ENCODE measurements at places on chromosomes 16 and 17. TPM values are rescaled to one million over a fixed set of nuclear protein-coding genes. Genes with fewer than 3 reads are reported as not detected.

Gene CCDC78
- 0.41 TPM for total RNA-seq

DNA sequence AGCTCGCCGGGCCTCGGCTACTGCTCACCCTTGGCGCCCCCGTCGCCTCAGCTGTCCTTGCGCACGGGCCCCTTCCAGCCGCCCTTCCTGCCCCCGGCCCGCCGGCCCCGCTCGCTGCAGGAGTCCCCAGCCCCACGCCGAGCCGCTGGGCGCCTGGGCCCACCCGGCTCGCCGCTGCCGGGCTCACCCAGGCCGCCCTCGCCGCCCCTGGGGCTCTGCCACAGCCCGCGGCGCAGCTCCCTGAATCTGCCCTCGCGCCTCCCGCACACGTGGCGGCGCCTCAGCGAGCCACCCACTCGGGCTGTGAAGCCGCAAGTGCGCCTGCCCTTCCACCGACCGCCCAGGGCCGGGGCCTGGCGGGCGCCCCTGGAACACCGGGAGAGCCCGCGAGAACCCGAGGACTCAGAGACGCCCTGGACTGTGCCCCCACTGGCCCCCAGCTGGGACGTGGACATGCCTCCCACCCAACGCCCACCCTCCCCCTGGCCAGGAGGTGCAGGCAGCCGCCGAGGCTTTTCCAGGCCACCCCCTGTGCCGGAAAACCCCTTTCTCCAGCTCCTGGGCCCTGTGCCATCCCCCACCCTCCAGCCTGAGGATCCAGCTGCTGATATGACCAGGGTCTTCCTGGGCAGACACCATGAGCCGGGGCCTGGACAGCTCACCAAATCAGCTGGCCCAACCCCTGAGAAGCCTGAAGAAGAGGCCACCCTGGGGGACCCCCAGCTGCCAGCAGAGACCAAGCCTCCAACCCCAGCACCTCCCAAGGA, 12.8 kb downstream of the MYO15A start:
- no peak for DNase-seq

Gene SYNGR3
- total RNA-seq: 5.6 TPM

GRCh38 chr16:4515611-4516233, 22.9 kb downstream of the CDIP1 start:
- no peak for DNase-seq

DNA sequence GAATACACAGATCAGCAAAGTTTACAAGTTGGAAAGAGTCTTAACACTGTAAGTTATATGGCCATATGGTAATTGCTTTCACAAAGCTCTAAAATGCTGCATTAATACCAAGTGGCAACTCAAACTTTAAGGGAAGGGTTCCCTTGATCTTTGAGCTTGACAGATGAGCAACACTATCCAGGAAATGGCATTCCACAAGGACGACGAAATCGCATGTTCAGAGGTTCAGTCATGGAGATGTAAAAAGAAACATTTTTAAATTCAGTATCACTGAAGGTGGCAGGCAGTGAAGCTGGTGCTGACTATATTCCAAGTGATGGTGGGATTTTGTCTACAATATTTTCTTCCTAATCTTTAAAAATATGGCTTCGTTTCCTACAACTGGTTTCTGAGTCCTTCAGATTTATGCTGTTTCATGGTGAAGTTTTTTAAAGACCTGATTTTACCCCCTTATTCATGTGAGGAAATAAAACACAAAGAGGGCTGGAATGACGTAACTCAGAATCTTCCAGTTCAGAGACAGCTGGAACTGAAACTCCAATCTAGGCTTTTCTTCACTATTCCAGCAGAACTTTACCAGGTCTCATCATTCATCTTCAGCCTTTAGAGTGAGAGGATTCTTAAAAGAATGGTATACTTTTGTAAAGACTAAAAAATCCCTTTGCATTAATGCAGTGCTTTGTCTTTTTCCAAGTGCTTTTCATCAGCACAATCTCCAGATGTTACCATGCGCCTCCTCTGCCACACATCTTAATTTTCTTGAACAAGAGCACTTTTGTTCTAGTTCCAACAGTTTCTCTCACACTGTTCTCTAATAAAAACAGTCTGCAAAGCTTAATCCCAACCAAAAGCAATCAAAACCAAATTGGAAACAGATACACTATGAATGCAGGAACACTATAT, 20.2 kb downstream of the CHCT1 start:
- no peak for DNase-seq

GRCh38 chr16:2883458-2883908, 468 bp downstream of the FLYWCH2 start:
- no peak for DNase-seq

Gene HEATR9
- not detected for total RNA-seq

Gene CCDC144A
- 1.5 TPM for total RNA-seq

DNA sequence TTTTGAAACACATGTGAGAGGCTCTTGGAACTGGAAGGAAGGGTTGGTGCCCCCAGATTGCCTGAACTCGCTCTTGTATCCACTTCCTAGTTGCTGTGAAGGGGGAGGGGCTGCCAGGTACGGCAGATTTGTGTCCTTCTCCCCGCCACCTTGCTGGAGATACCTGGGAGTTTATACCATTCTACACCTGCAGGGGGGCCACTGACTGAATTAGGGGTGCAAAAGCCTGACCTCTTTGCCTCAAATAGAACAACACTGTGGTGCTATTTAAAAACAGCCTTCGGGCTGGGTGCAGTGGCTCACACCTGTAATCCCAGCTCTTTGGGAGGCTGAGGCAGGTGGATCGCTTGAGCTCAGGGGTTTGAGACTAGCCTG, 35.1 kb upstream of the IL34 start:
- DNase-seq: no peak

Gene SSTR5
- total RNA-seq: not detected

DNA sequence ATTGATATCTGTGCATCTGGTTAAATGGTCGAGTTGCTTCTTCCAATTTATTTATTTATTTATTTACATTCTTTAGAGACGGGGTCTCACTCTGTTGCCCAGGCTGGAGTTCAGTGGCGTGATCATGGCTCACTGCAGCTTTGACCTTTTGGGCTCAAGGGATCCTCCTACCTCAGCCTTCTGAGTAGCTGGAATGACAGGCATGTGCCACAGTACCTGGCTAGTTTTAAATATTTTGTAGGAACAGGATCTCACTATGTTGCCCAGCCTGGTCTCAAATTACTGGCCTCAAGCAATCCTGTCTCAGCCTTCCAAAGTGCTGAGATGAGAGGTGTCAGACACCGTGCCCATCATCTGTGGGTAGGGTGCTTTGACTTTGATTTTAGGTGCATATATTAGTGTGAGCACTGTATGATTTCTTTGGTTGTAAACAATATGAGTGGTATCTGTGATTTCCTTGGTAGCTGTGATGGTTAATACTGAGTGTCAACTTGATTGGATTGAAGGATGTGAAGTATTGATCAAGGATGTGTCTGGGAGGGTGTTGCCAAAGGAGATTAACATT, 90.2 kb downstream of the BCAS3 start:
- no peak for DNase-seq

All from glomerular endothelial cell (primary cell).